ENCODE measurements at places on chromosomes 4 and X.
A peak's percentile ranks its signal among the peaks of the same experiment; 100 is the strongest.

DNA sequence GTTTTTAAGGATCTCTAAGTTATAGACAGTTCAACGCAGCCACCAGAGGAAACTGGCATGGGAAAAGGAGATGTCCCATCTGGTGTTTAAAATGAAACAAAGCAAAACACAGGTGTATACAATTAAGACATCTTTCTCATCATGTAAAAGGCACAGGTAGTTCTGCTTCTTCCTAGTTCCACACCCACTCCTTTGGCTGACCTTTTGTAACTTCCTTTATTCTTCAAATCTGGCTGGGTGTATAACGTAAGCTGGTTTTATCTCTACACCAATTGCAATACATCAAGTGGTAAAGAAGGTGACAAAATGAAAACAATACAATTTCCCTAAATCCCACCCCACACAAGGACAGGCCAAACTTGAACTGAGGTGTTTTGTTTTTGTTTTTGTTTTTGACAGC lies 27.3 kb upstream of the FBXW7 start:
- no peak for DNase-seq

GRCh38 chr4:69224891-69225290 lies 10.3 kb upstream of the UGT2B11 start:
- DNase-seq: no peak

- DNase-seq: no peak
Observed at GRCh38 chr4:94801016-94801415, 43.3 kb downstream of the BMPR1B start.

- DNase-seq: no peak
Observed at GRCh38 chr4:95417531-95417930, 131.2 kb downstream of the UNC5C start.

DNA sequence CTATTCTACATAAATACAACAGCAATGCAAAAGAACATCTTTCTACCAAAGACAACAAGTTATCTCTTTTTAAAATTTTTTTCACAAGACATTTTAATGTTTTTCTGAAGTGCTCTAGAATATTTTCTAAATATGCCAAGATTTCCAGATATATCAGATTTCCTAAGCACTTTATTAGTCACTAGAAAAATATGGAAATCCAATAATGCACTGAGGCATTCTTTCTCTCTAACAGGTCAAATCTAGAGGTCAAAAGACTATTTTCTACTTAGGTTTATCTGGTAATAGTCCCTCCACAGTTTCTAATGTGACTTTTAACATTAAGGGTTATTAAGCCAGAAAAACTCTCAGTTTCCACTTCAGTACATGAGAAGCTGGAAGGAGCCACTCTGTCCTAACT lies 1041.2 kb upstream of the INTU start:
- DNase-seq: no peak

- DNase-seq: no peak
Observed at GRCh38 chr4:79232540-79232939, 93.3 kb downstream of the NAA11 start.

- no peak for DNase-seq
Observed at GRCh38 chr4:54719378-54719777, 61.6 kb downstream of the KIT start.

- no peak for DNase-seq
Observed at GRCh38 chr4:152211936-152212653, 323.8 kb downstream of the FBXW7 start.

- no peak for DNase-seq
Observed at GRCh38 chr4:132063829-132064228, 1085.3 kb upstream of the PCDH10 start.

- no peak for DNase-seq
Observed at GRCh38 chr4:94962484-94962883, 204.7 kb downstream of the BMPR1B start.

GRCh38 chr4:15479089-15479912 lies 9.6 kb downstream of the CC2D2A start:
- DNase-seq: no peak

- peak; percentile 21 for DNase-seq
Observed at GRCh38 chr4:26884486-26884988, 23.9 kb downstream of the STIM2 start.

- DNase-seq: no peak
Observed at GRCh38 chrX:19836337-19836736, 51.1 kb downstream of the SH3KBP1 start.

DNA sequence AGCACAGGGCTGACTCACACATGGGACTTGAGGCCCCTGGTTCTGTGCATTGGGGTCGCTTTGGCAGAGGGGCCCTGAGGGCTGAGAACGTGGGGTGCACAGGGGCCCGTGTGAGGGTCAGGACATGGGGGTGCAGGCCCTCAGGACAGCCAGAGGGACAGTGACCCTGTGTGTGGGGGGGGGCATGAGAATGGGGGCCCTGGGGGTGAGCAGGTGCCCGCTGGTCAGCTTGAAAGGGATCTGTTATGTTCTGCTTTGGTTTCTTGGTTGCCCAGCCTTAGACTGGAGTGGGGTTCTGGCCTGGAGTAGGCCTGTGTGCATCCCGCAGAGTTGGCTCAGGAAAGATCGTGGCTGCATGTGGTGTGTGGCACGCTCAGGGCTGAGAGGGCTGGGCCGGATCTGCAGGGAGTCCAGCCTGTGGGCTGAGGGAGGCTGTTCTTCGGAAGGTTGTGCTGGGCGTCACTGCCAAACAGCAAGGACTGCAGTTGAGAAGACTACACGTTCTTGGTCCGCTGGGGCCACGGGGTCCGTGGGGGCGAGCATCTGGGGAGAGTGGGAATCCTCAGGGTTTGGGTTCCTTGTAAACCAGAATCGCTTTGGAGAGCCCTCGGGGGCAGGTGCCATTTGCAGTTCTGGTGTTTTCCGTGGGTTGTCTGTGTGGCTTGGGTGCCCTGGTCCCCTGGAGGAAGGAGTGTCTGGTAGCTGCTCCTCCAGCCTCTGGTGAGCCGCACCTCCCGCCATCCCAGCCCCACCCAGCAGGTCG lies 15.2 kb upstream of the UVSSA start:
- no peak for DNase-seq

DNA sequence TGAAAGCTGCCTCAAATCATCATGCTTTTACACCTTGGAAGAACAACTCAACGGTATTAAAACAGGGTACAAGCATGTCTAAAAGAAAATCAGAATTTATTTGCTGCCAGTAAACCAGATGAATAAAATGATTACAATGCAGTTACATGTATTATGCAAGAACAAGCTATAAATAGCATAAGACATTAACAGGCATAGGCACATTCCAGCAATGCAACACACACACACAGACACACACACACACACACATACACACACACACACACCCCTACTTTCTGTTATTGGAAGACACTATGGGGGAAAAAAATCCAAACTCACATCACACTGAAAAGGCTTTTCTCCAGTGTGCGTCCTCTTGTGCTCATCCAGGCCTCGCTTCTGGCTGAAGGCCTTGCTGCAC lies 212.5 kb downstream of the PRDM5 start:
- no peak for DNase-seq

GRCh38 chr4:7694324-7694723 lies 245.3 kb downstream of the AFAP1 start:
- no peak for DNase-seq

DNA sequence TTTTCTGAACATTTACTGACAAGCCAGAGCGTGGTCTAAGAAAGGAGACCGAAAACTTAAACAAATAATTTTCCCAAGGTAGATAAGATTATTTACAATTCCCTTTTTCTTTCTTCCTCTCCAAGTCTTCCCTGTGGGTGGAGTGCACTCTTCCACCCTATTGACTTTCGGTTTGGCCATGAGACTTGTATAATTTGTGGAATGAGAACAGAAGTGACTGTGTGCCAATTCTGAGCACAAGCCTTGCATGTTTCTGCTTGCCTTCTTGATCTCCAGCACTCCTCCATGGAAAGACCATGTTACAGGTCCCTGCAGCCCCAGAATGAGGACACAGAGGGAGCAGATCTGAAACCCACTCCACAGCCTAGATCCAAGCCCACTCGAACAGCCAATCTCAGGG lies 150.0 kb upstream of the HPGD start:
- DNase-seq: no peak

DNA sequence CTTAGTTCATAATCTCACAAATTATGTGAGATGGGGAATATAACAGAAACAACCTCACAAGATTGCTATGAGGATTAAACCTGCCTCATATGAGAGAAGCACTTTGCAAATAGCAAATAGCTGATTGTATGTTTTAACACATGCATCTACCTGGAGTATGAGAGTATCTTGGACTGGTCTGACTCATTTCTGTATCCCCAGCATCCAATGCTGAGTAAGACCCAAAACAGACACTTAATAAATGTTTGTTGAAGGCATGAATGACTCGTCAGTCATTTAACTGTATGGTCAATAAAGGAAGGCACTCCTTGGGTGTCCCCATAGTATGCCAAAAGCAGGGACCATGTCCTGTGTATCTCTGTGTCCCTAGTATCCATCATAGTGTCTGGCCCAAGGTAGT lies 350.9 kb upstream of the F9 start:
- DNase-seq: no peak

- no peak for DNase-seq
Observed at GRCh38 chr4:40122941-40123340, 66.3 kb downstream of the N4BP2 start.

DNA sequence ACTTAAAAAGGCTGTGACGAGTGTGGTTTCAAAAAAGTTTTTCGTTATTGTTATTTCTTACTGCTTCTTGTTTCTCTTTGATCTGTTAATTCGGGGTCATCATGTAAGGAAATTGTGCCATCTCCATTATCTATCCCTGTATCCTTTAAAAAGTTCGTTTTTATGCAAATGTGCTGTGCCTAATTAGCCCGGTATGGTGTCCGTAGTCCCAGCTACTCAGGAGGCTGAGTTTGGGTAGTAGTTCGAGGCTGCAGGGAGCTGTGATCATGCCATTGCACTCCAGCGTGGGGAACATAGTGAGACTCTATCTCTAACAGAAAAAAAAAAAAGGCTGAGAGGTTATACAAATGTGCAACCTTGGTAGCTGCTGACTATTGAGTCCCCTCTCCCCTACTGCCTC lies 45.1 kb downstream of the ARL9 start:
- DNase-seq: no peak

DNA sequence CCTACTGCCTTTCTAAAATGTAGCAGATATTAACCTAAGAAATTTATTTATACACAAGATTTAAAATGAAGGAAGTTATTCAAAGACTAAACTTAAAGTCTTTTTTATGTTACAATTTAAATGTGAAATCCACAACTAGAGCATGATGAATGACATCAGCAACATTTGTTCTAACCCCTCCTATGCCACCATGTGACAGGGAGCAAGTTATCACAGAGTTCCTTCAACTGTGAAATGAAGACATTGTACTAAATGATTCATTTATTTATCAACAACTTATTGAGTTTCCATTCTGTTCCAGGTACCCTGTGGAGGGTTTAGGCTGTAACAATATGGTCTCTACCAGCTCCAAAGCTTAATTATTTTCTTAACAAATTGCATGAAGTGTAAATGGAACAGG lies 76.9 kb downstream of the SLC39A8 start:
- DNase-seq: no peak

DNA sequence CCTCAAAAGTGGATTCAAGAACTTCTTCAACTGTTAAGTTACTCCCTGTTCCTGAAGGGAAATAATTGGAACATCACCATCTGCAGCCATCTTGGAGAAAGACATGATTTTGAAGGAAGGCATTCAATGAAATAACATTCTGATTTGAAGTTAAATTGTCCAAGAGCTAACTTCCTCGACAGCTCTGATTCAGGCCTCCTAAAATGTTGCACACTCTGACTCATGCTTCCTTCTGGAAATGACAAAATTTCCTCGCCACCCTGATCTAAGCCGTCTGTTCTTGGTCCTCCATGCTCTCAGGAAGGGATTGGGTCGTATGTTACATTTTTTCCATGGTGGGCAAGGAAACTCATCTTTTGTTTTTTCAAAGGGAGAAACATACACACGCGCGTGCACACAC lies 496.9 kb upstream of the DIPK2B start:
- no peak for DNase-seq

- DNase-seq: no peak
Observed at GRCh38 chr4:105543881-105544280, 8.5 kb upstream of the ARHGEF38 start.

GRCh38 chr4:107824350-107825071 lies at the start of gene SGMS2:
TSS of gene SGMS2 (plus strand) at chr4:107824932. CDS start at chr4:107895554, 70,622 bp downstream.
- no peak for DNase-seq

DNA sequence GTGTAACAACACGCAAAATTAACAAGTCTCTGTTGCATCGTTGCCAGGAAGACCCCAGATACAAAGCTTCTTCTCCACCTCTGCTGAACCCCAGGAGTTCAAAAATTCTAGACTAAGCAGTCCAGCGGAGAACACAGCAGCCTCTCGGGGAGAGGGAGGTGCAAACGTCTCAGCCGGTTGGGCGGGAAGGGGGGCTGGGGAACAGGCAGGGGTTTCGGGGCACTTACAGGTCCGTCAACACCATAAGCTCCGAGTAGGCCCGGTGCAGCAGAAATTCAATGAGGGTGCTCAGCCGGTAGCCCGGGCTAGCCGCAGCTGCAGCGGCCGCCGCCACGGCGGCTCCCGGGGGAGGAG lies 394 bp downstream of the MED14 start:
- no peak for DNase-seq

DNA sequence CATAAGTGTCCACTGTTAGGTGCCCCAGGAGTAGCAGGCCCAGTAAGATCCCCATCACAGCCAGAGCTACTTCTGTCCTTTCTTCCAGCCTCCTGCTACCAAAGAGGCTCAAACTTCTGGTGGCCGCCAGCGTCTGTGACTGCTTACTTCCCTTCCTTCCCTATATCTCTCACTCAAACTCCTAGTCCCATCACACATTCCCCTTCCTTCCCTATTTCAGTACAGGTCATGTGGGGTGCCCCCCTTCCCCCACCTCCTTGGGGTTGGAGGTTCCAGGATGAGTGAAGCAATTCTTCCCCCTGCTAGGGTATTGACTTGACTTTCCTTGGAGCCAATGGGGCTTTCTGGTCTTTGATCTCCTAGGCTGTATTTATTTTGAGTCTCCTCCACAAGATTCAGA lies at the start of gene VSIG4:
Gene VSIG4 (minus strand): TSS at position 137 of the 400 bp plus-strand sequence. CDS start 82 bp downstream, at position 55.
- no peak for DNase-seq

GRCh38 chr4:139602776-139603360 lies 46.8 kb upstream of the SETD7 start:
- DNase-seq: no peak

DNA sequence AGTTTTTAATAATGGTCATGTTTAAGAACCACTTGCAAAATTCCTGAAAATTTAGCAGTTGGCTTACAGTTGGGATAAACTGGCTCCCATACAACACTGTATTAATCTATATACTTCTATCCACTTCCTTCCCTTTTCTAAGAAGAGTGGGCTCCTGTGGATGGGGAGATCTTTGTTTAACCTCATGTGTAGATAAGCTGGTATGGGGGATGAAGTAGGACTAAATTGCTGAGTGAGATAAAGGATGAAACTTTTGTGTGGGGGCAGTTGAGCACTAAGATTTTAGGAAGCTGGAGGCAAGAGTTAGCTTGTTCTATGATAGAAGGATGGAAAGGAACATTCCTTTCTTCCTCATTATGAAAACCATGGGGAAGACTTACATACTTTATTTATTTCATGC lies 54.6 kb upstream of the ATP8A1 start:
- DNase-seq: no peak
